ENCODE measurements at places on chromosomes 2 and 18.
A peak's percentile ranks its signal among the peaks of the same experiment; 100 is the strongest.

- no peak for DNase-seq
These were observed 72.8 kb downstream of the TMEM18 start for GRCh38 chr2:604385-604784.

GRCh38 chr2:17646081-17646554 is 105.6 kb downstream of the VSNL1 start:
- DNase-seq, result peak; percentile 38

- no peak for DNase-seq
These were observed 292.4 kb downstream of the ZEB2 start for GRCh38 chr2:144227427-144228105.

- DNase-seq, result no peak
These were observed 76.6 kb downstream of the CPO start for GRCh38 chr2:207015901-207016300.

DNA sequence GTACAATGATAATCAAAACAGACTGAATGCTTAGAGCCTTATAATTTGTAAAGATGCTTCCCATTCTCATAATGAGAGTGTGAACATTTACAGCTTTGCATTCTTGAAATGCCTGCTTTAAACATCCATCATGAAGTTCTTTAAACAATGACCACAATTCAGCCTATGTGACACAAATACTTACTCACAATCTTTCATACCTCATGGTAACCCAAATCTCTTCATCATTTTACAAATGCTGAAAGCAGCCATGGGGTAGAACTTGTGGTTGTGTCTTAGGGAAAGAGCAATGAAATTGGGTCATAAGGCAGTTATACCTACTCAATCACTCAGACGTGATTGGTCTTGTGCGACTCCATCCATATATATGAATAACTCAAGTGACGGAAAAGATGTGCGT is 140.7 kb downstream of the RND3 start:
- DNase-seq, result no peak

GRCh38 chr2:144455987-144456386 is 63.9 kb downstream of the ZEB2 start:
- no peak for DNase-seq

GRCh38 chr18:5840547-5840946 is 54.8 kb downstream of the TMEM200C start:
- no peak for DNase-seq

GRCh38 chr2:216710551-216711301 is 15.4 kb upstream of the IGFBP5 start:
- DNase-seq, result no peak

DNA sequence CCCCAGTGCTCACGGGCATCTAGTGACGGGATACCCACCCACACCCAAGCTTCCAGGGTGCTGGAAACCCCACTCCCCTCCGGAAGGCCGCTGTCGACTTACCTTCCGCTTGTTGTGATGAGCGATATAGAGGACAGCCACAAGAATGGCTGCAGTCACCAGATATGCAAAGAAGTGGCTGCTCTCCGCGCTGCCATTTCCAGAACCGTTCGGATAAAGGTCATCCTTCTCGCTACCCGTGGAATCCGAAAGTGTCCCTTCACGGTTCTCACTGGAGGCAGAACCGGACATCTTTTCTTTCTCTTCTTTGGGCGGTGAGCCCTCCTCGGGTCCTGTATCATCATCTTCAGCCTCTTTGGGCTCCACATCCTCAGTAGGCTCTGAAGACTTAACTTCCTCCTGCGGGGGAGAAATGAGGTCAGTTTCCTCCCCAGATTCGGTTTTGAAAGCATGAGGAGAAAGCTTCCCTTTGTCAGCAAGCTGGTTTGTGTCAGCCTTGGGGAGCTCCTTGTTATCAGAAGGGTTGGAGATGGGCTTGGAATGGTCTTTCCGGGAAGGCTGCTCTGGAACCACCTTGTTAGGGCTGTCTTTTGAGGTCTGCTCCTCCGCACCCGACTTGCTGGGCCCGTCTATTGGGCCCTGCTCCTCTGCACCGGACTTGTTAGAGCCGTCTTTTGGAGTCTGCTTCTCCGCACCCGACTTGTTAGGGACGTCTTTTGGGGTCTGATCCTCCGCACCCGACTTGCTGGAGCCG is 1.2 kb downstream of the TGOLN2 start:
- no peak for DNase-seq

- DNase-seq, result no peak
These were observed 44.9 kb upstream of the BAZ2B start for GRCh38 chr2:159661286-159661685.

DNA sequence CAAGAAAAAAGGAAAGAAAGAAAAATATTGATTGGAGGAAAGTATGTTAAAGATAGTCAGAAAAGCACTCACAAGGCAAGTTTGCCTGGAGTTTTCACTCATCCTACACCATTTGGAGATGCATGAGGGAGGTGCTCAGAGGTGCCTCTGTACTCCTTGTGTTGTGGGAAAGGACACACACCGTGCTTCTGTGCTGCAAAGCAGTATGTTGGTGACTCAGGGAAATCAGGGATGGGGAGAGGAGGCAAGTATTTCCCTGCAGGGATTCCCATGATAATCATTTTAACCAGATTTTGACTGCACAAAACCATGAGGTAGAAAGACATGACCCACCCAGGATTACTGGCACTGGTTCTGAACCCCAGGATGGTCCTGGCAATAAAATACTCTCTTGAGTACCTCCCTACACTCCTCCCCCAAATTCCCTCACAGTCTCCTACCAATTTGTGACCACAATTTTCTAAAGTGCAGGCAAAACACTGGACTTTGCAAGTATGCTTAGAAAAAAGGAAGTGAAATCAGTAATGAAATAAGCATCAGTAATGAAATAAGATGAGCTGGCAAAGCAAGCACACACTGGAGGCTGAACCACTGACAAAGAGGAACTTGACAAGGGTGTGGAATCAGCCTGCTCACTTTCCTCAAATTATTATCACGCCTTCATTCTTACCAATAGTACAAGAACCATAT is 155.5 kb upstream of the ACVR2A start:
- DNase-seq, result no peak

- DNase-seq, result no peak
These were observed 70.2 kb upstream of the LYPD1 start for GRCh38 chr2:132740081-132740720.

- DNase-seq, result peak; percentile 69
These were observed 47.4 kb upstream of the SMAD7 start for GRCh38 chr18:48997985-48998831.

DNA sequence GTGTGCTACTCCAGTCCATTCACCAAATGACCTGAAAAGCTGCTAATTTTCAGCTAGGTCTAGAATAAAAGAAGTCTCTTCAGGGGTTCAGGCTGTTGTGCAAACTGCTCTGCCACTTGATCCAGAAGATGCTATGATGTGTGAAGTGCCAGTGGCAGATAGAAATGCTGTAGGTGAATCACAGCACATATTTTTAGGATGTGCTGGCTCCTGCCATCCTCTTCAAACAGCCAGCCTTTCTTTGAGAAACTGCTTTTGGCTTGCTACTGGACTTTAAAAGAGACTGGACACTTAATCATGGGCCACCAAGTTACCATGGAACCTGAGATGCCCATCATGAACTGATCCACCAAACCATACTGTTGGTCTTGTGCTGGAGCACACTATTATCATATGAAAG is 322.1 kb downstream of the EN1 start:
- no peak for DNase-seq

DNA sequence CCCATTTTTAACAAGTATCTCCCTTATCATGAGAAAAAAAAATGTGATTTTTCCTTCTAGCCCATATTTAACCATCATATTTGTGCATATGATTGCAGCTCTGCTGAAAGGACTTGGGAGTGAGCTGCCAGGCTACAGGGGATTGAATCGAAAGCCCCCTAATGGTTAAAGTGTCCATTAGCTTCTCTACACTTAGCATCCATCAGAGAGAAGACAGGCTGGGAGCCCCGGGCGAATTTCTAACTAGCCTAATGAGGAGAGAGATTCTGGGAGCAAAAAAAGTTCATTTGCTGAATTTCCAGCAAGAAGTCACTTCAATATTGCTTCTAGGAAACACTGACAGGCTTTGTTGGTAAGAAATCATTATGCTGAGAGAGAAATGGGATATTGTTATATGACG is 848.8 kb downstream of the TDRD15 start:
- DNase-seq, result no peak

DNA sequence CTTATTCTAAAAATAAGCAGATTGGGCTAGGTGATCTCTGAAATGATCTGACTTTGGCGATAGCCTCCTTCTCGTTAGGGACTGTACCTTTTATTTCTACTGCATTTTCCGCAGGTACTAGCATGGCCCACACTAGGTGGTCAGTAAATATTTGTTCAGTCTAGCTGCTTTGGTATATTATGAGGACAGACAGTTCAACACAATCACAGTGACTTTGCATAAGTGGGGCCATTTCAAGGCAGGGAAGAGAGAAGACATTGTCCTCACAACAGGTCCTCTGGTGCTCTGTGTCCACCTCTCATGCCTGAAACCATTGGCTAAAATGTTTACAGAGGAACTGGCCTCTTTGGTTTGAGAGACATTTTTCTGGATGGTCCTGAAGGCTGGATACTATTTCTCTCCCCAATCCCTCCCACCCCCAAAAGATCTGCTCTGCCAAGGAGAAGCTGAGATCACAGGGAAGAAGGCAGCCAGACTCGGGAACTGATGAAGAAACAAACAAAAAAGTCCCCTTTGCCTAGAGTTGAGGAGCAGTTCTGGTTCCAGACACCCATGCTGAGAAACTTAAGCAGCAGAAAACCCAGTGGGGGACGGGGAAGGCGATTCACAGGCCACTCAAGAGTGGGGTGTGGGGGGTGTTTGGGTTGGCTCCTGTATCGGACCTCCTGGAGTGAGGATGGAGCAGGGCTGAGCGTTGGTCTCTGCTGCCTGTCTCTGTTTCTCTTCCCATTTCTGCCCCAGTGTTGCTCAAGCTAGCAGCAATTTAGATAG is 2.9 kb upstream of the TNP1 start:
- peak; percentile 62 for DNase-seq

GRCh38 chr2:60583604-60584003 is 30.1 kb upstream of the BCL11A start:
- no peak for DNase-seq

DNA sequence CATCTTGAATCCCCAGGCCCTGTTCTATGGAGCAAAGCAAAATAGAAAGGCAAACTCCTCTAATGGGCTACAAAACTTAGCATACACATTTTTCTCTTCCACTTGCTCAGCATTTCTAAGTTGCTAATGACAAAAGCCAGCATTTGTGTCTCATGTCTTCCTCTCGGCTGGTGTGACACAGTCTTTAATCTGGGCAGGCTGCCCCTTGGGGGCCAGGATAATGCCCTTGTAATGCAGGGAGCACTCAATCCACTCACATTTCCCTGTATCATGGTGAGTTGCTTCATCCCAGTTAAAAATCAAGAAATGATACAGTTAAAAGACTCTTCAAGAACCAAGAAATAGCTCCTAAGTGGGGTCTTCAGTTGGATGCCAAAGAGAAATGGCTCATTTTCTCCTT is 109.1 kb upstream of the FBXO11 start:
- no peak for DNase-seq

- DNase-seq, result no peak
These were observed 58.5 kb downstream of the EPAS1 start for GRCh38 chr2:46355756-46356155.

GRCh38 chr2:11073251-11073650 is 82.0 kb upstream of the SLC66A3 start:
- peak; percentile 38 for DNase-seq

Data from NCI-H69 (cell line).